ENCODE measurements at places on chromosomes 12 and 14.

DNA sequence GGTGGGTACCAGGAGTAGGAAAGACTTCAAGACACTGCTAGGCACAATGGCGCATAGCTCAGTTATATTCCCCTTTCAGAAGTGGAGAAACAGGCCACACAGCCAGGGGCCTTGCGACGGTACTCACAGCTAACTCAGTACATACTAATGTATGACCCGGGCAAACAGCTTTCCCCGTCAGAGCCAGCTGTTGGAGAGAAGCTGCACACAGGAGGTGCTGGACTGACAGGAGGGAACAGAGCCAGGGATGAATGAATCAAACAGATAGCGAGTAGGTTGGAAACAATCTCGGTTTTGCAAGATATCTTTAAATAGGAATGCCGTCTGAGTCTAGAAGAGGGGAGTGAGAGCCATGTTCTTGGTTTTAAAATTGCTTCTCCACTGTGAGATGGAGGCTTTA, 45.5 kb downstream of the PRIMA1 start:
- no peak for DNase-seq

DNA sequence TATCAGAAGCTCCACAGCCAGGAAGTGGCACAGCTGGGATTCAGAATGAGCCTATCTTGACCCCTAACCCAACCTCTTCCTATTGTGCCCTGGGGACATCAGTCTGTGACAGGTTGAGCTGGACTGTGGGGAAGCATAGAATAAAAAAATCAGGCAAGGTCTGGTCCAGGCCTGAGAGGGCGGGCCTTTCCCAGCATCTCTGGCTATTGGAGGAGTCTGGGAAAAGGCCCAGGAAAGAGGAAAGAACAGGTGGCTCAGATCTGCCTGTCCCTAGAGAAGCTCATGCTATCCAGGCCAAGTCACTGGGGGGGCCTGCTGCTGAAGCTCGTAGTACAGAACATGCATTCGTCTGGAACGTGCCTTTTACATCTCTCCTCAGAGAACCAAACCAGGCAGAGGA, 100.5 kb downstream of the PPM1H start:
- DNase-seq, result no peak

- DNase-seq, result no peak
These were observed 216.2 kb upstream of the PLEKHG7 start for GRCh38 chr12:92486443-92487137.

DNA sequence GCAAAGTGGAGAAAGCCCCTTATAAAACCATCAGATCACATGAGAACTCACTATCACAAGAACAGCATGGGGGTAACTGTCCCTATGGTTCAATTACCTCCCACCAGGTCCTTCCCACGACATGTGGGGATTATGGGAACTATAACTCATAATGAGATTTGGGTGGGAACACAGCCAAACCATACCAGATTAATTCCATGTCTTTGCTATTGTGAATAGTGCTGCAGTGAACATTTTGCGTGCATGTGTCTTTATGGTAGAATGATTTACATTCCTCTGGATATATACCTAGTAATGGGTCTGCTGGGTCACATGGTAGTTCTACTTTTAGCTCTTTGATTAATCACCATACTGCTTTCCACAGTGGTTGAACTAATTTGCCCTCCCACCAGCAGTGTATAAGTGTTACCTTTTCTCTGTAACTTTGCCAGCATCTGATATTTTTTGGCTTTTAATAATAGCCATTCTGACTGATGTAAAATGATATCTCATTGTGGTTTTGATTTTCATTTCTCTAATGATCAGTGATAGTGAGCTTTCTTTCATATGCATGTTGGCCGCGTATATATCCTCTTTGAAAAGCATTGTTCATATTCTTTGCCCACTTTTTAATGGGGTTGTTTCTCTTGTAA, 29.7 kb upstream of the SAV1 start:
- no peak for DNase-seq

GRCh38 chr14:102993523-102993922, 63.8 kb downstream of the CDC42BPB start:
- DNase-seq, result no peak

GRCh38 chr12:46269429-46270241, 792 bp upstream of the SLC38A1 start:
- DNase-seq, result peak; percentile 52

DNA sequence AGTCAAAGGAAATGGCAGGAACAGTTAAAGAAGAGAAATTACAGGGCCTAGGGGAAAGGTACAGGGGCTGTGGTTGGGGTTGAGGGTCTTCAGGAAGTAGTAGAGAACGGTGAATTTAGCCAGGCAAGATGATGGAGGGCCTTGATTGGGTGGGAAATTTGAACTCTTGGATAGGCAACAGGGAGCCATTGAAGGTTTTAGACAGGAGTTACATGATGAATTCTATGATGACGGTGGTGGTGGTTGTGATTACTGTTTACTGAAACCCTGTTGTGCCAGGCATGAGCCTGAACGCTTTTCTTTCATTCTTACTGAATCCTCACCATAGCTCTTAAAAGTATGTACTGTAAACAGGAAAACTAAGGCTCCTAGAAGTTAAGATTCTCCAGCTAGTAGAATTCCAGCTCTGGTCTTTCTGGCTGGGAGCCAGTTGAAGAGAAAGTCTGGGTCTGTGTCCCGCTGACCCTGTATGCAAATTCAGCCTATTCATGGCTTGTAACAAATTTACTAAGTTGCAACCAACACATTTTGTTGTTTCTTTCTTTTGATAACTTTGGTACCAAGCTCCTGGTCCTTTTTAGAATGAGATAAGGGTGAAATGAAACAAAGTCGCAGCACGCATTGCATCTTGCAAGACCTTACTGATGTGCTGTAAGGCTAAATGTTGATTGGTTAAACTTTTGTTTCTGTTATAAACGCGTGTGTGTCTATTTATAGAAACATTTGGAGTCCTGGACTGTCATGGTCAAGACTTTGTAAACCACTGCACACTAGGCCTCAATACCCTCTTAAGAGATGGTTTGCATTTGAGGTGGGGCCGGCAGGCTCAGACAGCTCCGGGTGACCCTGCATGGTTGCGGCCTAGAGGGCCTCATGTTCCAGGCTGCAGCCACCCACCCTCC, 6.0 kb downstream of the ORAI1 start:
- no peak for DNase-seq

GRCh38 chr12:21350975-21351374, 16.3 kb upstream of the SLCO1A2 start:
- DNase-seq, result no peak

GRCh38 chr14:106803379-106803778, 1277.0 kb downstream of the TMEM121 start:
- no peak for DNase-seq

DNA sequence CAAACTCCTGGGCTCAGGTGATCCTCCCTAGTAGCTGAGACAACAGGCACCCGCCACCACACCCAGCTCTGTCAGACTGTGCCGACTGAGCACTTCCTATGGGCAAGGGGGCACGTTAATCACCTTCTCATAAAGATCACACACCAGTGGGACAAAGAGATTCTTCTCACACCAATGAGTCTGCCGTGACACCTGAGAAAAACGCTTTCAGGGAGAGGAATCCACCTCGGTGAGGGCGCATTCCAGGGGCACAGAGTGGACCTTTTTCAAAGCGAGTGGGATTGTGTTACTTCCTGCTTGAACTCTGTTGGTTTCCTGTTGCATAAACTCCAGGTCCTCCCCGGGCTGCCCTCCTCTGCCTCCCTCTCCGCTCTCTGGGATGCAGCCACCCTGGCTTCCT, 17.5 kb upstream of the SCARB1 start:
- DNase-seq, result no peak

GRCh38 chr12:33876618-33877017, 145.7 kb upstream of the ALG10 start:
- no peak for DNase-seq

- DNase-seq, result no peak
These were observed 89.9 kb downstream of the NKX2-1 start for GRCh38 chr14:36430169-36430568.

GRCh38 chr12:69211160-69211559, 28.2 kb upstream of the CPSF6 start:
- DNase-seq, result no peak

GRCh38 chr12:12724421-12725085, 7.4 kb downstream of the CDKN1B start:
- DNase-seq, result no peak

DNA sequence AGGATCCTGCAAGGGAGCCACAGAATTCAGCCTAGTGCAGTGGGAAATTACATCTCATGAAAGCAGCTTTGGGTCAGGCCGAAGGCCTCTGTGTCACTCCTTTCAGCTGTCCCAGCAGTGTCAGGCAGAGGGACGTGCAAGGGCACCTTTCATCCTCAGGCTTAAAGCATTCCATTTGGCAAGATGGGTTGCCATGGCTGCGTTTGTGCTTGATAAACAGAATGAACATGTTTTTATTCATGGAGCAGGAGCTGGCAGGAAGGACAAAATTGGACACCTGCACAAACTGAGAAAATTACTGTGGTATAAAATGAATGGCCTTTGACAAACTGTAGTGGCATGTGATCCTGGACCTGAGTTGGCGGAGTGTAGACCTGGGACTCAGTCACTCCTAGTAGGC, 29.4 kb downstream of the ACAD10 start:
- DNase-seq, result no peak

DNA sequence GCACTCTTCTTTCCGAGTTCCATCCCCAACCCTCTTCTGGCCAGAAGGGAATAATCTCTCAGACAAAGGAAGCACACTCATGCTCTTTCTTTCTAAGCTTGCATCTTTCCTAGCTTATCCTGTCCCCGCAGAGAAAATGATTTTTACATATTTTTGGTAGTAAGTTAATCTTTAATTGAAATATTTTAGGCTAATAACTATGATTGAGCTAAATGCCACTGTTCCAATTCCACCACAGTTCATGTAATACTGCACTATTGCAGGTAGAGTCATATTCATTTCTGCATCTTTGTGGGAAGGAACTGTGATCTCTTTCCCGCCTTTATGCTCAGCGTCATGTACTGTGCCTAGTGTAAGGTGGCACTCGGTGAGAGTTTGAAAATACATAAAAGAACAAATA, 158.9 kb upstream of the FOXG1 start:
- DNase-seq, result no peak

GRCh38 chr12:70890895-70891832, 29.4 kb downstream of the PTPRR start:
- DNase-seq, result no peak

DNA sequence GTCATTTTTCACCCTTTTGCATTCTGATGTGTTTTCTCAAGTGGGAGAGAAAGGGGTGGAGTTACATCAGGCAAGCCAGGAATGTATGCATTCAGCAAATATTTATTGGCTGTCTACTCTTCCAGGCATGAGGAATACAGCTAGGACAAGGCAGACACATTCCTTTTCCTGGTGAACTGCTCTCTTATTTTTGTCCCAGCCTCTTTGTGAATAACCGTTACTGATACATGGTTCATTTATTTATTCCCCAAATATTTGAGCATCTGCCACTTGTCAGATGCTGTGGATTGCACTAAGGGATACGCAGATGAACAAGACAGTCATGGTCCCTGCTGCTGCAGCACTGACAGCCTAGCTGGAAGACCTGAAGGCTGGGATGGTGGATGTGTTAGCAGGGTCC, 6.1 kb downstream of the PELI2 start:
- no peak for DNase-seq

DNA sequence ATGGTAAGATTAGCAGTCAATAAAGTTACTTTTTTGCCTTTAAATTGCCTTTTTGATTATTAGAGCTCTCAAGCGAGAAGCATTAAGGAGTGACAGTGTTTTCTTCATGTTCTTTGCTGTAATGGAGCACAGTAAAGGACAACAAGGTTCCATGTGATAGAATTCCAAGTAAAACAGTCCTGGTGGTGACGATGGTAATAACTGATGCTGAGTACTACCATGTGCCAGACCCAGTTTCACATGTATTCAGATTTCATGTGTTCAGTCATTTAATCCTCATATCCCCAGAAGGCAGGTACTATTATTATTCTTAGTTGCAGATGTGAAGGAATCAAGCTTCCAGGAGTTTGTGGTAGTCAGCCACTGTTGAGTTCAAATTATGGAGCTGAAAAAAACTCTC, 79.0 kb downstream of the FRMD6 start:
- DNase-seq, result no peak

- no peak for DNase-seq
These were observed 302 bp downstream of the CCDC38 start for GRCh38 chr12:95942101-95942523.

DNA sequence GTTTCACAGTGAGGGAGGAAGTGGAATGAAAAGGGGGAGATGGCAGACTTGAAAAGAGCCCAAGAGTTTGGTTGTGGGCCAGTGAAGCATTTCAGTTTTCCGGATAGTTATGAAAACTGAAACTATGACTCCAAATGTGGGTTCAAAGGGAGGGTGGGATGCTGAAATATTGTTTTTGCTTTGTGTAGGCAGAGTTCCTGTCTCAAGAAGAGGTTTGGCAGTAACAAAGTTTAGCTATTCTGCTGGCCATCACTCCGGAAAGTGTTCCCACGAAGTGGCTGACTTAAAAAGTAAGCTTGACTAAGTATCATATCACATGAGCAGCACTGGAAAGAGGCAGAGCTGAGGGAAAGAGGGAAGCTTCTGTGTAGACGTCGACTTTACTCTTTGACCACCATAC, 85.2 kb downstream of the CAND1 start:
- DNase-seq, result no peak

DNA sequence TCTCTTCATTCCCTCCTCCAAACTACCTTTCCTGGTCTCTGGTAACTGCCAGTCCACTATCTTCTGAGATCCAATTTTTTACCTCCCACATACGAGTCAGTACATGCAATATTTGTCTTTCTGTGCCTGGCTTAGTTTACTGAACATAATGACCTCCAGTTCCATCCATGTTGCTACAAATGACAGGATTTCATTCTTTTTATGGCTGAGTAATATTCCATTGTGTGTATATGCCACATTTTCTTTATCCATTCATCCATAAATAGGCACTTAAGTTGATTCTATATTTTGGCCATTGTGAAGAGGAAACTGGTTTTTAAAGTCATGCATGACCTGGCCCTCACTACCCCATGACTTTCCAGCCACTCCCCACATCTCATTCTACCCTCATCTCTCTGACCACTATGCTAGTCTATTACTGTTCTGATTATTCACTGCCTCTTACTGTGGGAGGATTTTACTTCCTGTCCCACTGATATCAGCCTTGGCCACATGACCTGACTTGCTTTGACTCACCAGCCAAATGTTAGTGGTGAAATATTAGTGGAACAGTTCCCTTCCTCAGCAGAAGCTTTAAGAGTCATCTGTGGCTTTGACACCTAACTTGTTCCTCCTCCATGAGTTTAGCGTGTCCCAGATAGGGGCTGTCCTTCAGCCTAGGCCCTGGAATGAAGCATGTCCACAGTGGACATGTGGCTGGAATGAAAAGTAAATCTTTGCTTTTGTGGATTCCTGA, 52.2 kb downstream of the GOLGA5 start:
- DNase-seq, result no peak

DNA sequence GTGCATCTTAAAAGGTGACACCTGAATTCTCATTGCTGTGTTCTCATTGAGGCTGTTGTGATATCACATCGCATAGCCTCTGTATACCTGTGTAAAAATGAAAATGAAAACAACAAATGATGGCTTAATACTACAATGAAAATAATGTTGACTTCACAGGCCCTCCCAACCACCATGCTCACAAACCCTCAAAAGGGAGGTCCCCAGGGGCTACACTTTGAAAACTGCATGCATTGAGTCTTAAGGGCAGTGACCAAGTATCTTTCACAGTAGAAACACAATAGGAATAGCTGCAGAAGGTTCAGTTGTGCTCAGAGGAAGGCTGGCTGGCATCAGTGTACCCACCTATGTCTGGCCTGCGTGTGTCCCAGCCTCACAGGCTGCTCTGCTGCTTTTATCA, 27.6 kb upstream of the KCNK13 start:
- DNase-seq, result no peak
